ENCODE measurements at places on chromosomes 16 and 17.
A peak's percentile ranks its signal among the peaks of the same experiment; 100 is the strongest.

DNA sequence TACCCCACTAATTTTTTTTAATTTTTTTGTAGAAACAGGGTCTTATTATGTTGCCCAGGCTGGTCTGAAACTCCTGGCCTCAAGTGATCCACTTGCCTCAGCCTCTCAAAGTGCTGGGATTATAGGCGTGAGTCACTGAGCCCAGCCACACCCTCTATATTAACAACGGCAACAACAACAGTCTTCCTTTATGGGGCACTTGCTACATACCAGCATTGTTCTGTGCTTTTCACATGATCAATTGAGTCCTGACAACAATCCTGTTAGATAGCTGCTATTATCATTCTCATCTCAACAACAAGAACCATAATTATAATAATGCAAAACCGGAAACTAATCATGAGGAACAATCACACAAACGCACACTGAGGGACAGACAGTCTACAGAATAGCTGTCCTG, 12.6 kb upstream of the ARL5C start:
- no peak for ATAC-seq

- peak; percentile 29 for ATAC-seq
Measured at GRCh38 chr17:77863814-77864161, 94.7 kb upstream of the TNRC6C start.

GRCh38 chr17:65227637-65228036, 90.5 kb downstream of the RGS9 start:
- ATAC-seq: no peak

DNA sequence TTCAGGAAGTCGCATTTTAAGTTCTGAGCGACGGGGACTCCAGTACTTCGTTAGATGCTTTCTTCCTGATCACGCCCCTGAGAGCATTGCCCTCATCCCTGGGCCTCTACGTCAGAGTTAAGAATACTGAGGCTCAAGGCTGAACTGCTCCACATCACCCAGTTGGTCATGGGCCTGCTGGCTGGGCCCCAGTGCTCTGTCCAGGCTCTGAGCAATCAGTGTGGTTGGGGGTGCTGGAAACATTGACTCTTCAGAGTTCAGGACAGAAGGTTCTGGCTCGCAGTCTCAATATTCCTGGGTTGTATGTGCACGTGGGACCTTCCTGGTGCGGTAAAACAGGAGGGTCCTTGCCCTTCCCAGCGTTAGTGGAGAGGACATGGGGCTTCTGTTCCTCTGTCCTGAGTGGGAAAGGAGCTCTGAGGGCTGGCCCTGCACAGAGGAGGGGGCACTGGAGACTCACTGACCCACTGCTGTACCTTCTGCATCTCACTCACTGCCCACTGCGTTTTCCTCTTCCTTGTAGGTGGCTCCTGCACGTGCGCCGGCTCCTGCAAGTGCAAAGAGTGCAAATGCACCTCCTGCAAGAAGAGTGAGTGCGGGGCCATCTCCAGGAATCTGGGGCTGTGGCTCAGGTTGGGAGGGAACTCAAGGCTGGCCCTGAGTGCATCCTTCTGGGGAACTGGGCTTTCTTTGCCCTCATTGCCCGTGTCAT, 518 bp downstream of the MT1E start:
- peak; percentile 78 for ATAC-seq

DNA sequence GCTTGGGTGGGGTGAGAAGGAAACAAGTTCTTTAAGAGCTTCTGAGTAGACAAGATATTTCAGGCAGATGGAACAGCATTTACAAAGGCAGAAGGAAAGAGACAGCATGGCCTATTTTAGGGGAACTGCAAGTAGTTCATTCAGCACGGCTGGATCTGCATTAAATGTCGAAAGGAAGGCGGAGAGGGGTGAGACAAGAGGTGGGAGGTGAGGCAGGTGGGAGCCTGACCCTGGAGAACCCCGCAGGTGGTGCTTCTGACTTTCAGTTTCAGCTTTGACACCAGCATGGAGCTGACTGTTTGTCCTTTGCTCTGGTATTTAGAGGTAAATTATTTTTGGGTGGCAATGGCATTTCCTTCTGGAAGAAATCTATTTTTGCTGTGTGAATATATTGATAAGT, 194.8 kb downstream of the HS3ST4 start:
- ATAC-seq: no peak

Data from gastroesophageal sphincter (tissue), 4 donors.